ENCODE measurements at places on chromosomes 11 and 22. TPM values are rescaled to one million over a fixed set of nuclear protein-coding genes. Genes with fewer than 3 reads are reported as not detected.

Gene INPP5J
- total RNA-seq: 0.26 TPM

Gene WBP2NL
- 0.19 TPM for total RNA-seq

Gene PDGFD
- total RNA-seq: 9.9 TPM

Gene PPME1
- total RNA-seq: 47.9 TPM

Gene CASP12
- not detected for total RNA-seq

Gene DMC1
- total RNA-seq: not detected

Gene F2
- total RNA-seq: not detected

Gene MUC6
- not detected for total RNA-seq

Gene MAPK11
- total RNA-seq: 6.1 TPM

Gene CEND1
- total RNA-seq: not detected

Gene SLC37A2
- total RNA-seq: 184 TPM

Gene PNPLA5
- total RNA-seq: not detected

Gene SELENOO
- 43.2 TPM for total RNA-seq

Gene TOMT
- not detected for total RNA-seq

Gene HBG1
- total RNA-seq: not detected

Gene TIMP3
- 76.4 TPM for total RNA-seq

Gene BRSK2
- total RNA-seq: 4.5 TPM

Gene NTM
- total RNA-seq: 0.95 TPM

Gene NRXN2
- total RNA-seq: 0.43 TPM

Gene TSKU
- 23.5 TPM for total RNA-seq

Gene IFITM10
- total RNA-seq: not detected

Gene OR8A1
- not detected for total RNA-seq

Gene AQP11
- total RNA-seq: 0.67 TPM

Gene ARHGAP42
- 18.3 TPM for total RNA-seq

Gene CBLIF
- total RNA-seq: not detected

Gene OR5F1
- not detected for total RNA-seq

Gene MRGPRE
- total RNA-seq: not detected

Gene AP5B1
- total RNA-seq: 20.0 TPM

Gene PYGM
- total RNA-seq: 0.08 TPM

Gene GP1BB
- 1.6 TPM for total RNA-seq

Gene LMO1
- 0.29 TPM for total RNA-seq

Gene OR2AG2
- total RNA-seq: 0.08 TPM

Gene OR8K3
- not detected for total RNA-seq

Gene MRGPRX4
- 0.29 TPM for total RNA-seq

Gene DDI1
- total RNA-seq: not detected

Gene DGCR6
- 2.6 TPM for total RNA-seq

Gene OR5I1
- not detected for total RNA-seq

Gene ZC3H12C
- total RNA-seq: 8.9 TPM
